ENCODE measurements at places on chromosomes 7 and 10.

GRCh38 chr10:53025172-53025711, 252.7 kb upstream of the MBL2 start:
- no peak for DNase-seq

GRCh38 chr10:34538281-34538829, 276.7 kb downstream of the PARD3 start:
- no peak for DNase-seq

DNA sequence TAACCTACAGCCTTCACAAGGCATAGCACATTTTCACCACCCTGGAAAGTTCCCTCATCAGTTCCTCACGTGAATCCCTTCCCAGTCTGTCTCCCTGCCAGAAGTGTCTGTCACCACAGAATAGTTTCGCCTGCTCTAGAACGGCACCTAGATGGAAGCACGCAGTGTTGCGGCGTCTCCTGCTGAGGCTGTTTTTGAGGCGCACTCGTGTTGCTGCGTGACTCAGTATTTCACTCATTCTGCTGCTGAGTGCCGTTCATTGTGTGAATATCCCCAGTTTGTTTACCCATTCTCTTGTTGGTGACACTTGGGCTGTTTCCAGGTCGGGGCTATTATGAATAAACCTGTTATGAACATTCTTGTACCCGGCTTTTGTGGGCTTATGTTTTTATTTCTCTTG, 12.8 kb downstream of the NOS3 start:
- no peak for DNase-seq

DNA sequence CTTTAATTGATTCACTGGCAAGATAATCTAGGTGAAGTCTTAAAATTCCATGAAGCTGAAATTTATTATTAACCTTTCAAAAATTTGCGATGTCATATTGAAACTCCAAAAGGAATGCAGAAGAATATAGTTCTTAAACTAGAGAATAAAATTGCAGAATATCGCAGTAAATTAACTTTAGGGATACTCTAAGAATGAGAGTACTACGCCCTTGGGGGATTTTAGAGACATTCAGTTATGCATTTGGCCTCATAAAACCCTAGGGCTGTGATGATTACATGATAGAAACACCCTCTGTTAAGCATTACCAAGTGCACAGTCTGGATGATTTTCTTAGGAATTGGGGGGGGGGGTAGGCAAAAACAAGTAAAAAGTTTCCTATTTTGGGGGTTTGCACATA, 3.7 kb downstream of the WNT2 start:
- DNase-seq: no peak

GRCh38 chr10:71623098-71623985, 96.2 kb downstream of the C10orf105 start:
- DNase-seq: no peak

Data from HuH-7.5 (cell line).